ENCODE measurements at places on chromosomes 5 and 9.

DNA sequence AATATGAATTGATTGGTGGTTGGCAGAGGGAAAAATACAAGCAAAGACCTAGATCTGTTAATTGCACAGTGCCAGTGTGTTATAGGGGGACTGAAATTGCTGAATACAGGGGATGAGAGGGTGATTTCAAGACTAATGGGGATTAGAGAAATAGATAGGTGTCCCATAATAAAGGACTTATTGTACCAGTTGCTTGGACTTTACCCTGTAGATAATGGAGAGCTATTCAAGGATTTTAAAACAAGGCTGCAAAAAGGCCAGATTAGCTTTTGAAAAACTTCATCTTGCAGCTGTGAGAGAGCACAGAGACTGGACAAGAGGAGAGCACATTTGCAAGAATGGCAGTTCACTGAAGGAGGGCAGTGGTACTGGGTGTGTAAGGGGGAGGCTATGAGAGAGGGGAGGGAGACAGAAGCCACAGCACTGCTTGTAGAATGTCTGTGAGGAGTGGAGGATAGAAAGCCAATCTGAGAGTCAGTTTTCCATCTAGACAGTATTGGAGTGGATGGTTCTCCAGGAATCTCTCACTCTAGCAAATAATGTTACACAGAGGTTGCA lies 28.8 kb upstream of the SCAMP1 start:
- DNase-seq = no peak

DNA sequence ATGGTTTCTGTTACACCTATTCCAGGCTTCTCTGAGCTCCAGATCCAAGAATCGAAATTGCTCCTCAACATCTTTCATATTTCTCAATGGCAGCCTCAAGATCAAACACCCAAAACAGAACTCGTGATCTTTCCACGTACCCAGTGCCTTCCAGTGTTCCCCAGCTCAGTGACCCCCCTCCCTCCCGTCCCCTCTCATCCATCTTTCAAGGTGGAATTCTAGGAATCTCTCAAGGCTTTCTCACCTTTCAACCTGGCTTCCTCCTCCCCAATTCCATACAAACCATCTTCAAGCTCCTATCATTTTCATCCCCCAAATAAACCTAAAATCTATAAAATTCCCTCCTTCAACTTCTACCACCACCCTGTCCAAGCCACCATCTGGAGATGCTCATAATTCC lies 615.3 kb downstream of the BNC2 start:
- DNase-seq = no peak

DNA sequence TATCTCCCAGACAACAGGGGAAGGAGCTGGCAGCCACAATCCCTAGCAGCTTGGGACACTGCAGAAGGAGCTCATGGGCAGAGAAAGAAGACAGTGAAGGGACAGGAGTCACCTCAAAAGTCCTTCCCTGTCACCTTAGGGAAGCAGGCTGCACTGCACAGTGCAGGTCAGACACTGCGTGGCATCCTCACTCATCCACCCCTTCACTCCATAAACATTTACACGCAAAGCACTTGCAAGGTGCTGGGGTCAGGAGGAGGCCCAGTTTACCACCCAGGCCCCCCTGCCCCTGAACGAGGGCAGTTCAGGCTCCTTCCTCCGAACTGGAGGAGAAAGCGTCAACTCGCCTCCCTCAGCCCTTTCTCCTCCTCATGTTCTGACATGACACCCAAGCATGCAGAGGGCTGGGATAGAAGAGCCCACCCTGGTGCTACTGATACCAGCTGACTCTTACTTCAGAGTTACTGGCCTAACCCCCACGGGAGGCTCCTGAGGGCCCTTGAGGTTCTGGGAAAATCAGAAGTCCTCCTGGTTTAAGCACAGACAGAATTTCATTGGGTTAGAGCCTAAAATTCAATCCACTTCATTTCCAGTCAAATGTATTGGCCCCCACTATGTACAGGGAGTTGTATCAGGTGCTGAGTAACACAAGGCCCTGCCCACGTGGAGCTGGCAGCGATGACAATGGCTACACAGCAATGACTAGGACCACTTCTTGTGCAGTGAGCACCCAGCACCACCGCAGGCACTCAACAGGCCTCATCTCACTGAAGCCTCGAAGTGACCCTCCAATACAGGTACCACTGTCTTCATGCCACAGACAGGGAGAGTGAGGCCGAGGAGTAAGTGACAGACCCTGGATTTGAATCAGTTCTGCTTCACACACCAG lies 70.4 kb downstream of the RAPGEF1 start:
- DNase-seq = no peak

DNA sequence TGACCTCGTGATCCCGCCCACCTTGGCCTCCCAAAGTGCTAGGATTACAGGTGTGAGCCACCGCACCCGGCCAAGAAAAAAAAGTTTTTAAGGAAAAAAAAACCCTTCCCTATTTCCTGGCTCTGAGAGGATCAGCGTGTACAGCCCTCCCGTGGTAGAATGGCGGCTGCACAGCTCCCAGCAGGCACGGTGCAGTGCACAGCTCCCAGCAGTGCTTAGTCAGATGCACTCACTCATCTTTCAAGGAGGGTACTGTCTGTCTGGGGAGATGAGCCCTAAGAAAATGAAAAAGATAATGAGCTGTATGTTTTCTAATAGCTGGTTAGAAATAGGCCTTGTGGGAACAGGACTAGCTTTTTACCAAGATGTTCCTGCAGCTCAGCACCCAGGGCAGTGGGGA lies 36.7 kb upstream of the SLC2A8 start:
- no peak for DNase-seq

GRCh38 chr5:8418049-8418426 lies 549.1 kb downstream of the MTRR start:
- DNase-seq = no peak
